SHP77 treated with DMSO at 0.1 percent for 48 hours (cell line): ENCODE measurements at places on chromosomes 5 and 9.
A peak's percentile ranks its signal among the peaks of the same experiment; 100 is the strongest.

- DNase-seq, result no peak
Measured at GRCh38 chr9:4865681-4866080, 72.9 kb downstream of the RCL1 start.

DNA sequence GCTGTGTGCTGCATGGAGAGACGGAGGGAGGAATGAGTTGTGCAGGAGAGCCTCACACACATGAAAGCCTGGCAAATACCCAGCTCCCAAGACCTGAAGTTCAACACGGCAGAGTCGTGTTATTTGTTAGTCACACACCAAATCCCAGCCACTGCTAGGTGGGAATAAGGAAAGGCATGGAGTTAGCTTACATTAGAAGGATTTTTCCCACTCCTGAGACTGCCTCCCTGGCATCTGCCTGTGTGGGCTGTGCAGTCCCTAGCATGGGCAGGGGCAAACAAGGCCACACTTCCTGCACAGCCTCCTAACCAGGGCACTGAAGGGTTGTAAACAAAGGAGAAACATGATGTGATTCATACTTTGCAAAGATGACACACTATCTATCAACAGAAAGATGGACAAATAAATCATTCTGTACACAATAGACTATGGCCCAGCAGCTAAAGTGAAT is 306.8 kb downstream of the SPOCK1 start:
- DNase-seq, result peak; percentile 53

GRCh38 chr5:147169399-147169798 is 65.4 kb upstream of the STK32A start:
- DNase-seq, result no peak

- no peak for DNase-seq
Measured at GRCh38 chr9:21966140-21966851, 27.9 kb downstream of the CDKN2A start.

DNA sequence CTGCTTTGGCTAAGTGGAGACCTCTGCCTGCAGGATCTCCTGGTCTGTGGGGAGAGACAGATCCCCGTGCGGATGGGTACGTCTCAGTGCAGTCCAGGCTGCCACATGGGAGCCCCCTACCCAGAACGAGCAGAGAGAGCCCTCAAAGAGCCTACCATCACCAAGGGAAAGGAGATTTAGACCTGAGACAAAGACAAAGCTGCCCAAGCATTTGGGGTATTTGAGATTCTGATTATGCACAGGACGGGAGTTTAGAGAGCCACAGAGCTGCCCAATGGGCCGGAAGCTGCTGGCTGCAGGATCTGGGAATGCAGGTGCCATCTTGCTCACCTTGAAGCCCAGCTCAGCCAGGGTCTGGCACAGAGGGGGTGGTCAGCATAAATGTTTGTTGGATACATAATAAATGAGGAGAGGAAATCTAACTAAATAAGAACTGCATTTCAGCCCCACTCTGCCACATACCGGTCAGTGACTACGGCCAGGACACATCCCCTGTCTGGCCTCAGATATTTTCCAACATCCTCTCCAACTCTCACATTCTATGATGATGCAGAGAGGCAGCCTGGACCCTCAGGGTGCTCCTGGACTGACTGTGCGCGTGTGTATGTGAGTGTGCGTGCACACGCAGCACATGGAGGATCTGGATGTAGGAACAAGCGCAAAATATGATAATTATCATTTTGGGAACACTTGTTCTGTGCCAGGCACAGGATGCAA is 157.8 kb downstream of the FGF18 start:
- DNase-seq, result no peak

GRCh38 chr9:86856259-86856658 is 91.0 kb downstream of the GAS1 start:
- DNase-seq, result no peak

- DNase-seq, result peak; percentile 37
Measured at GRCh38 chr5:10695055-10695649, 65.9 kb downstream of the DAP start.

DNA sequence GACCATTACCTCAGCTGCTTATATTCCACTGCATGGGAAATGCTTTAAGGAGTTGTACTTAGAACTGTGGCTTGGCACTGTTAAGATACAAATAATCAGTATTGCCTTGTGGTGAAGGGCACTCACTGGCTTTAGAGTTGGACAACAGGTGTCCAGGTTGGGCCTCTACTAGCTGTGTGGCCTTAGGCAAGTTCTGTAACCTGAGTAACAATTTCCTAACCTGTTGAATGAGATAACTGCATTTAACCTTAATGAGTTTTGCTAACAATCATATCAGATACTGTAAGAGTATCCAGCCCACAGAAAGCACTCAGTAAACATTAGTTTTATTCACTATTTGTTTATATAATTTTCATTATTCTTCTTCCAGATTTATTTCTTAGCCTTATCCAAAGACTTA is 17.2 kb upstream of the HK3 start:
- DNase-seq, result no peak

GRCh38 chr5:173973616-173973969 is 15.4 kb upstream of the C5orf47 start:
- DNase-seq, result no peak

DNA sequence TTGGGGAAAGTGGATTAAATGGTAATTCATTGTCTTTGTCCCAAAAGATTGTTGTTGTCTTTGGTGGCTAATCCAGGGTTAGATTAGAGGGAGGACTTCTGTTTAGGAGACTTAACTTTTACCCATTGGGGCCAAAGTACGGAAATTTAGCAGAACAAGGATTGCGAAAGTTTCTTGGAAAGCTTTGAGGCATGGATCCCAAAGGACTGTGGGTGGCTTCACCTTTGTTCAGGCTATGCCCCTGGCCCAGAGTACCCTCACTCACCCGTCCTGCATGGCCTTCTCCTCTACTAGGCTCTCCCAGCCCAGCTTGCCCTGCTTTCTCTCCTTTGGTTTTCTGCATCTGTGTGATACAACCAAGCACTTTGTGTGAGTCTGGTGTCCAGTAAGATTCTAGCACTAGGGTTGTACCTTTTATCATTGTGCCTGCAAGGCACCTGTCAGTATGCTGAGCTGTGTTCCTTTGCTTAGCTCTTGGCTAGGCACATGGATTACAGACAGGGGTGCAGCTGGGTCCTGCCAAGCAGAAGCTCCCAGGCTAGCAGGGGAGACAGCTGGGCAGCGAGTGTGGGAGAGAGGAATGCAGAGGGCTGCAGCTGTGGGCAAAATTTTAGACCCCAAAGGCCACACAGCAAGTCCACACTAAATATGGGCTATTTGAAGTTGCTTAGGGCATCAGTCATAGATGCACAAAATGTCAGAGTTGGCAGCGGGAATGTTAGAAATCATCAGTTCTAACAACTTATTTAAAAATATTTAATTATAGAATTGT is 3.2 kb downstream of the PPARGC1B start:
- no peak for DNase-seq

DNA sequence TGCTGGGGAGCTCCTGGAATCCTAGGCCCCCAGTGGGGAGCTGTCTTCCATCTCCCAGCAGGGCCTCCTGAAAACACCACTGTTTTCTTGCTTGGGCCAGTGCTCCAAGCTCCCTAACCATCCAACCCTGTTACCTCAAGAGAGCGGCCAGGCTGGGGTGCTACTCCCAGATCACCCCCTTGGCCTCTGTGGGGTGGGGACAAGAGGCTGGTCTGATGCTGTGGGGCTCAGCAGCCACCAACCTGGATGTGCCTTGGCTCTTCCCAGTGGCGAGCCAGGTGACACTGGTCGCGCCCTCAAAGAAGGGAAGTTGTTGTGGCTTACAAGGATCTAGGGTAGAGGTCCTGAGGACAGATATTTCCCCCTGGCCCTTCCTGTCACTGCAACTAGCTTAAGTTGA is 49.0 kb downstream of the SECISBP2 start:
- no peak for DNase-seq

- DNase-seq, result no peak
Measured at GRCh38 chr5:171593401-171593800, 174.0 kb downstream of the FGF18 start.

DNA sequence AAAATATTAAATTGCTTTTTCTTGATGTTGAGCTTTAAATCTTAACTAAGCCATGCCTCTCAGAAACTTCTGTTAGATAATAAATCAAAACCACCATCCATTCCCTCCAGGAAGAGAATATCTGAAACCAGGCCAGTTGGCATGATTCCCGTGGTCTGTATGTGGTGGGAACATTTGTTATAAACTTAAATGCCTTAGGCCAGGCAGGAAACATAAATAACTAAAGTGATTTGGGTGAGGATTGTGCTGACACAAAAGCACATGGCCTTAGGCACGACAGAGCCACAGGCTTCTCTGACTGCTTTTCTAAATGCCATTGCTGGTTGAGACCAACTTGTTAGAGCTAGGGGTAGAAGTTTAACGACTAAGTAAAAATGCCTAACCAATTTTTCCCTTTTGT is 255.9 kb downstream of the GABRG2 start:
- DNase-seq, result no peak

DNA sequence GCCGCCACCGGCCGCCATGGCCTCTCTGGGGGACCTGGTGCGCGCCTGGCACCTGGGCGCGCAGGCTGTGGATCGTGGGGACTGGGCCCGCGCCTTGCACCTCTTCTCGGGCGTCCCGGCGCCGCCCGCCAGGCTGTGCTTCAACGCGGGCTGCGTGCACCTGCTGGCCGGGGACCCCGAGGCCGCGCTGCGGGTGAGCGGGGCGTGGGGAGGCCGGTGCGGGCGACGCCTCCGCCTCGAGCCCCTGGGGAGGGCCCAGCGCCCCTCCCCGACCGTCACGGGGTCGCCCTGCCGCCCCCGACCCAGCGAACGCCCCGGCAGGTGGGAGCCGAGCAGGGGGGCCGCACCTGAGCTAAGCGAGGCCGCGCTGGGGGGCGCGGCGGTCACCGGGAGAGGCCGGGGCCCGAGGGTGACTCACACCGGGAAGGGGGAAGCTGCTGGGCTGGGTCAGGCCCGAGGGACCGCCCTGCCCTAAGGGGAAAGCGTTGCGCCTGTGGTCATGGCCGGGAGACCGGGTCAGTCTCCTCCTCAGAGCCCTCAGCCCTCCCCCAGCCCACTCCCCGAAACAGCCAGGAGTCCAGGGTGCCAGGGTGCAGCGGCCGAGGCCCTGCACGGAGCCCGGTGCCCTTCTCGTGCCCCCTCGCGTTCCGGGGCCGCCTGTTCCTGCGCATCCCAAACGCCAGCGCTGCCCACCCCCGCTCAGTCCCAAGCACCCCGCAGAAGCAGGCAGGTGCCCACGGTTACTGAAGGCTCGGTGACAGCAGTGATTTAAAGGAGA is 510 bp downstream of the NOXA1 start:
- DNase-seq, result no peak

DNA sequence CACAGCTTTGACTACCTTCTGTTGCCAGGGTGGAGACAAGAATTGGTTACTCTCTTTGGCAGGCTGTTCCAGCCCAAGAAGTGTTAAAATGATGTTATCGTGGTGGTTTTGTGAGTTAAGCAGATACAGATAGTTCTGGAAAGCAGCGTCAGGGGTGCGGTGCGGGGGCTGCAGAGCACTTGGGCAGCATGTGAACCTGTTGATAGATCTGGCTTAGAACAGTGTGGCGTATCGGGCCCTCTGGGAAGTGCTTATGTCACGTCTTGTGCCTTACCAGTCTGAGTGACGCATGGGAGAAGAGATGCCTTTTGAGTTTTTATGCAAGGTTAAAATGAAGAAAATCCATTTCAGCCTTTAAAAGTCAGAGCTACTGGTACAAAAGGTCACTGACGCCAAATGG is 152.5 kb downstream of the PRKACG start:
- DNase-seq, result no peak

DNA sequence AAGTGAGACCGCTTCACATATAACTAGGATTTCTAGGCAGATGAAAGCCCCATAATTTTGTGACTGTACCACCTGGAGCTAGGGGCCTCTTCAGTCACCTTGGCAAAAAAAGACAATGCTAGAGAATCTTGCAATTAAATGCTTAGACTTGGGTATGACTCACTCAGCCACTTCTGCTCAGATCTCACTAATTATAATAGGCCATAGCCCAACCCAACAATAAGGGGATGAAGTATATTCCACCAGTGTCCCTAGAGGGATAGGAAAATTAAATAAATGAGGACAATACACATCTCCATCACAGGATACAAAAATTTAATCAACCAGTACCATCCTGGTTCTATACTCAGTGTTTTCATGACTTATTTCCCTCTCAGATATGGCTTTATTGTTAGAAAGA is 1079.9 kb upstream of the C9orf72 start:
- DNase-seq, result no peak

GRCh38 chr5:15260356-15261268 is 239.4 kb upstream of the FBXL7 start:
- DNase-seq, result no peak

- DNase-seq, result no peak
Measured at GRCh38 chr9:136615631-136616306, 46.9 kb upstream of the EGFL7 start.

DNA sequence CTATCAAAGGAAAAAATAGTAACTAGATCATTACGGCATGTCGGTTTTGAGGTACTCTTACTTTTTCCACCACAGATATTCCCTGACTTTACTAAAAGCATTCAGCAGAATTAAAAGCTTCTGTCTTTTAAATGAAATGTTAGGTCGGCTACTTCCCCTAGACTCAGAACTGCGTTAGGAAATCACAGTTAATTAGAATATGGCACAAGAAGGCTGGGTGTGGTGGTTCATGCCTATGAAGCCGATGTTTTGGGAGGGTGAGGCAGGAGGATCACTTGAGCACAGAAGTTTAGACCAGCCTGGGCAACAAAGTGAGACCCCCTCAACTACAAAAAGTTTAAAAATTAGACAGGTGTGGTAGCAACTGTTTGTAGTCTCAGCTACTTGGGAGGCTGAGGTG is 24.4 kb downstream of the CEMIP2 start:
- no peak for DNase-seq

GRCh38 chr9:3277200-3277599 is 248.6 kb downstream of the RFX3 start:
- no peak for DNase-seq

DNA sequence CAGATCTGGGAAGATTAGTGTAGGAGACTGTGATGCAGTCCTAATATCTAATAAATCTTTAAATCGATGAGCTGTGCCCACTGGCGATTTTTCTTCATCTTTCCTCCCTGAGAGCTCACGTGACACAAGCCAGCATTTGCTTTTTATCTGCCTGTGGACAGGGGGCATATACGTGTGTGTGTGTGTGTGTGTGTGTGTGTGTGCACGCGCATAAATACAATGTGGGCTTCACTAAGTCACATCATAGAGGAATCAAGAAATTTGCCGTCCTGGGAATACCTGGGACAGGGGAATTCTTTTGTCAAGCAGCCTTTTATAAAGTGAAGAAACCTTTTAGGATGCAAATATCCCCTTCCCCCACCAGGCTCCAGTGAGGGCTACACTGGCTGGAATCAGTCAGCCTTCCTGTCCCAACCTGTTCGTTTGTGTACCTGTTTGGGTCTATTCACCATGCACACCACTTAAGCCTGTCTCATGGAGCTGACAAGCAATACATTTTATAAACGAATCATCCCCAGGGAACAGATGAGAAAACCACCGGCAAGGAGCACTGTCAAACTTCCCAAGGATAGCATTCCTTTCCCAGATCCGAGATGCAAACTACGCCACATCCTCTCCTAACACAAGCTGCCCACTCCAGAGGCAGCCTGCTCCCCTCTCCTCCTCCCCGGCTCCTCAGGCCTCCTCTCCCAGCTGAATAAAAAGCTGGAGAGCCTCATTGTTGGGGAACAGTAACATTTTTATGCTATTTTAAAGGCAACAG is 2.7 kb downstream of the EPB41L4B start:
- no peak for DNase-seq

GRCh38 chr5:171703146-171703545 is 82.5 kb upstream of the SMIM23 start:
- DNase-seq, result no peak

GRCh38 chr5:172594867-172595466 is 46.1 kb upstream of the NEURL1B start:
- no peak for DNase-seq

- no peak for DNase-seq
Measured at GRCh38 chr5:163276466-163276865, 160.9 kb upstream of the CCNG1 start.
